ENCODE measurements at places on chromosomes 3 and 15. TPM values are rescaled to one million over a fixed set of nuclear protein-coding genes. Genes with fewer than 3 reads are reported as not detected.

SLC22A14 gene
- total RNA-seq = 0.58 TPM

CGNL1 gene
- total RNA-seq = 2.8 TPM

CACNA2D3 gene
- total RNA-seq = 0.17 TPM

RETNLB gene
- total RNA-seq = not detected

CCR1 gene
- not detected for total RNA-seq

GOLGA6L10 gene
- total RNA-seq = 0.84 TPM

GRCh38 chr15:101198800-101199199, 53.0 kb downstream of the CHSY1 start:
- DNase-seq = no peak

DNA sequence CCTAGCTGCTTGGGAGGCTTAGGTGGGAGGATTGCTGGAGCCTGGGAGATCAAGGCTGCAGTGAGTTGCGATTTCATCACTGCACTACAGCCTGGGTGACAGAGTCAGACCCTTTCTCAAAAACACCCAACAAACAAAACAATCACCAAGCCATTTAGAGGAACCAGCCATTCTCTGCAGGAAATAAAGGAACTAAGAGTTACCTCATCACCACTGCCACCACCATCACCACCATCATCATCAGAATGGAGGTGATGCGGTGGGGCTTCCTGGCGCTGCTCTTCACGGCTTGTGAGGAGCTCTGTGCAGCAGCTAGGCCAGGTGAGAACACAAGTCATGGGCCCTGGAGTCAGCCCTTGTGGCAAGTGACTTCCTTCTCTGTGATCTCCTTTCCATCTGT, 37.7 kb upstream of the KLHL25 start:
- no peak for DNase-seq

GRCh38 chr15:31806106-31806505, 224.2 kb upstream of the CHRNA7 start:
- DNase-seq = no peak

DNA sequence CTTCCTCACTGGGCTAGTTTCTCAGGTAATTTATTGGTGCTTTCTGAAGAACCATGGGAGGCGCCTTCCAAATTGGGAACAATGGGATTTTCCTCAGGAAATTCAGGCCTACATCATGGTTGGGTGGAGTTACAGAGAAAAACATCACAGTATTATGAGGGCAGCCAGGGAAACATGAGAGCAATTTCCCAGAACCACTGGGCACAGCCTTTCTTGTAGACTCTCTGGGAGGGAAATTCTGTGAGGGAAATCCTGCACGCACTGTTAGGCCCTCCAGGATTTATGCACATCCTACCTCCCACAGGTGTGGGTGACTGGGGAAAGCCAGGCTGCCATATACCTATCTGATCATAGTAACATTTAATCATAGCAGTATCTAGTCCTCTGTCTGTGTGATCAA, 13.2 kb downstream of the POPDC2 start:
- DNase-seq = no peak

DNA sequence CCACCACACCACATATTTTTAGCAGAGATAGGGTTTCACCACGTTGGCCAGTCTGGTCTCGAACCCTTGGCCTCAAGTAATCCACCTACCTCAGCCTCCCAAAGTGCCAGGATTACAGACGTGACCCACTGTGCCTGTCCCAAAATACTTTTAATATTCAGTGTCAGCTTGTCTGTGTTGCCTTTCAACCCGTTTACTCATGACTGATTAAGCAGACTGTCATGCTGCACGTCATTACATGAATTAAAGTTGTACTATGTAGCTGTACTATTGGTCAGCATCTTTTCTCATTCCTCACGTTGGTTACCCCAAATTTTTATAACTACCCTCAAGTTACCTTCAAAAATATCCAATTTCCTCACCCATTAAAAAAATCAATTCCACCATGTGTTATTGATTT, 48.7 kb upstream of the GADL1 start:
- no peak for DNase-seq

DNA sequence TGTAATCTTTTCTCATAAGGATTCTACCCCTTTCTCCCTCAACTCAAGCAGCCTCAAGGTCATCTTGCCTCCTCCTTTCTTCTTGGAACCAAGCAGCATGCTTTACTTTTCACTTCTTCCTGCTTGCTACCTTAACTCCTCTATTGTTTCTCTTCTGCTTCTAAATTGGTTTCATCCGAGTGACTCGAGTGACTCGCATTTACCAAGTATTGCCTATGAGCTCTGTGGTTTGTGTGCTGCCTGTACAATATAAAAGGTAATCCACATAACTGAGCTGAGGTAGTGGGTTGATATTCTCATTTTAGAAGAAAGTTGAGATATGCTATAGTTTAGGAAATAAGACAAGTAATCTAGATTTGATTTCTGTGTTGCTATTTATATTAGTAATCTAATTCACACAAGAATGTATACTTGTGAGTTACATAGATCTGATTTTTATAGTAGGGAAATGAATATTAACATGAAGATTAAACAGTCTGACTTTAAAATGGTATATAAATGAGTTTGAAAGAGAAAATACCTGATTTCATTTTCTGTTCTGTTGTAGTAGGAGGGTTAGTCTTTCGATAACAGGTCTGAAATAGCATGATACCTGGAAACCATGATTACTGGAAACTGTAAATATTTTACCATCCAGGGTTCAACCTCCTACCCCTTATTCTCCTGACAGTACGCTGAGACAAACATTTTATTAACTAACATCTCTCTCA, 5.5 kb downstream of the HHLA2 start:
- no peak for DNase-seq

GRCh38 chr15:57377478-57377847, 1.2 kb downstream of the CGNL1 start:
- no peak for DNase-seq

DNA sequence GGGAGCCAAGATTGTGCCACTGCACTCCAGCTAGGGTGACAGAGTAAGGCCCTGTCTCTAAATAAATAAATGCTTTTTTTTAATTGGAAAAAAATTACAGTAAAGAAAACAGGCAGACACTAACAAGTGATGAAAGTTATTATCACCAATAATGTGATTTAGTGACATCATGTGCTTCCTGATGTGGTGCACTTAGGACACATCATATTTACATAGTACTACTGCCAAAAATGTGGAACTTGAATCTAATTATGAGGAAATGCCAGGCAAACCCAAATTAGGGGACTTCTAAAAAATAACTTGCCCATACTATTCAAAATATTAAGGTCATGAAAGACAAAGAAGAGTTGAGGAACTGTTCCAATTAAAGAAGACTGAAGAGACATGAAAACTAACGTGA, 30.8 kb downstream of the MAP4 start:
- no peak for DNase-seq

Data from kidney epithelial cell (primary cell).